ENCODE measurements at places on chromosomes 12 and 14.
A peak's percentile ranks its signal among the peaks of the same experiment; 100 is the strongest.

DNA sequence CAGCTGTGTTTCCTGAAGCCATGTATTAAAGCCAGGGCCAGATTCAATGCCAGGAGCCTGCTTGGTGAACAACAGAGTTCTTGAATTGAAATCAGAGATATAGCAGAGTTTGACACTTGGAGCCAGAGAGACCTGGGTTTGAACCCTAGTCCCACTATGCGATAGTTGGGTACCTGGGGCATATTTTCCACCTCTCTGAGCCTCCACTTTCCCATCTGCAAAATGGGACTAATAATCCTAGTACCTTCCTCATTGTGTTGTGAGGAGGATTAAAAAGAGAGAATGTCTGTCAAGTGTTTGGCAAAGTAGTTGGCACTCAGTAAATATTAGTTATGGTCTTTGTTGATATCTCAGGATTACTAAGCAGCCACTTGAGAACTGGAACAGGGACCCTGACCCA lies 6.0 kb upstream of the HRK start:
- DNase-seq, result no peak

- DNase-seq, result no peak
Observed at GRCh38 chr14:28673056-28673455, 93.5 kb upstream of the FOXG1 start.

GRCh38 chr12:131209082-131210070 lies 255.7 kb downstream of the ADGRD1 start:
- no peak for DNase-seq

DNA sequence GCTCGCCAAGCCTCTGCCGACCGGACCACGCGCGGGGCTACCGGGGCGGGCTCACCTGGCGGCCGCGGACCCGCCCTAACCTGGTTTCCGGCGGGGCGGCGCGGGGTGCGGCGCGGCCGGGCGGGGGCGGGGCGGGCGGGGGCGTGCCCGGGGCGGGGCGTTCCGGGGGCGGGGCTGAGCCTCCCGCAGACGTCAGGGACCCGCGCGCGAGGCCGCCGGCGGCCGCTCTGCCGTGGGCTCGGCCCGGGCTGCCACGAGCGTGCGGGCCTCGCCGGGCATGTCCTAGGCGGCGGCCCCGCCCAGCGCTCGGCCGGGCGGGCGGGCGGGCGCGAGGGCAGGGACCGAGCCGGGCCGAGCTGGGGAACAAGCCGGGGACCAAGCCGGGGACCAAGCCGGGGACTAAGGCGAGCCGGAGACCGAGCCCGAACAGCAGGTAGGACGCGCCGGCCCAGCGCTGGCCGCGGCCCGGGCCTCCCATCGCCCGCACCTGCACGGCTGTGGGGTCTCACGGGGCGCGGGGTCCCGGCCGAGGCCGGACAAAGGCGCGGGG lies at the start of gene CEP170B:
Gene CEP170B (plus strand): TSS at position 188 of the 550 bp plus-strand sequence. CDS start 3,183 bp downstream, outside the sequence.
- DNase-seq, result peak; percentile 41

GRCh38 chr12:124655698-124656516 lies 88.5 kb upstream of the NCOR2 start:
- no peak for DNase-seq

- no peak for DNase-seq
Observed at GRCh38 chr12:66744956-66745383, 66.1 kb upstream of the GRIP1 start.

- no peak for DNase-seq
Observed at GRCh38 chr12:48031135-48031960, 27.1 kb upstream of the COL2A1 start.

Measured in activated CD4-positive, alpha-beta T cell treated with anti-CD3 and anti-CD28 coated beads, Interleukin-2, amount 50 U/mL, for 1 hour (primary cell).